ENCODE measurements at places on chromosomes 7 and 10.

DNA sequence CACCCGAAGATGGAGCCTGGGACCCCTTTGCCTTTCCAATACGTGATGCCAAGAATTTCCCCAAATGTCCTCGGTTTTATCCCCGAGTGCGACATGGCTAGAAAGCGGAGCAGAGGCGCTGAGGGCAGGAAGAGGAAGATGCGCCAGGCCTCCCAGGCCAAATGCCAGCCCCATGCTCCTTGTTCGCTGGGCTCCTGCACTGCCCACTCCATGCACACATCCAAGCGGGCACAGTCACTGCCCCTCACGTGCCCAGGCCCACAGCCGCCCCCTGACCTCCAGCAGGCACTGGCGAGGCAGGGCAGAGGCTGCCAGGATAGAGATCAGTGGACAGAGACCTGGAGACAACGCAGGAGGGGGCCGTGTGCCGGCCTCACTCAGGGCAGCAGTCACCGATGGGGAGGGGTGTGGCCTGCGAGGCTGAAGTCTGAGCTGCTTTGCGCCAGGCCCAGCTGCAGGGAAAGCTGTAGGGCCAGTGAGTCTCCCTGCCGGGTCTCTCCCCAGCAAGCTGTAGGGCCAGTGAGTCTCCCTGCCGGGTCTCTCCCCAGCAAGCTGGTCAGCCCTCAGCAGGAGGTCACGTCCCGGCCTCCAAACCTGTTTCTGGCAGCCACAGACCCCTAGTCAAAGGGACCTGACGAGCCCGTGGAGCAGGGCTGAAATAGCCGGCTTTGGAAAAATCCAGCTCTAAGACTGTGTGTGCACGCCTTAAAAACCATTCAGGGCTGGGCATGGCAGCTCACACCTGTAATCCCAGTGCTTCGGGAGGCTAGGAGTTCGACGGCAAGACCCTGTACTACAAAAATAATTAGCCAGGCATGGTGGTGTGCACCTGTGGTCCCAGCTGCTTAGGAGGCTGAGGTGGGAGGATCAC, 100.6 kb upstream of the DIP2C start:
- no peak for DNase-seq

DNA sequence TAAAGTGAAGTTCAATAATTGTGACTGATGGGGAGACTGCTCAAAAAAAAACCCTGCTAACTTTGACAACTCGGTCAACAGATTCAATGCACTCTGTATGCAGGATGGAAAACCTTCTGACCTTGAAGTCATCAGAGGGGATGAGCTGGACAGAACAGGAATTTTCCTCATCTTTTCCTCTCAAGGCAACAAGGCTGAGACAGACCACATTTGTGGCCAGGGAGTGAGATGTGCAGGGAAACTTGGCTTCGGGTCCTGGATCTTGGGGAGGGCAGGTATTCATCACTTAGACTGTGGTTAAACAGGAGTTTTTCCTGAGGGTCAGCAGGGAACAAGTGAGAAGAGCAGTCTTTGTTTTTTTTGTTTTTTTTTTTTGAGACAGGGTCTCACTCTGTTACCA, 100.6 kb downstream of the BAMBI start:
- DNase-seq = no peak

DNA sequence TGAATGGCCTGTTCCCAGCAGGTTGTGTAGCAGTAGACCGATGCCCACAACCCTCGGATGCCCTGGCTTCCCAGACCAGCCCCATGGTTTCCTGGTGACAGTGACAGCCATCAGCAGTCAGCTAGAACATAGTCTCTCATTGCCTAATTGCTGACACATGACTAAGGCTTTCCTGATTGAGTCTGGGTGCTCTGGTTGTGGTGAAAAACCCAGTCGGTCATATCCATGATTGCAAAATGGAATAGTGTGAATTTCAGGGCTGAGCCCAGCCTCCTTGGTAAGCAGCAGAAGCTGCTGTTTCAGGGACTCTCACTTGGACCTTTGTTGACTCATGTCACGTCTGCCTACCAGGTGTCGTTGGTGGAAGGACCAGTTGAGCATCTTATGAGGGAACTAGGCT, 36.6 kb downstream of the POR start:
- no peak for DNase-seq

- DNase-seq = no peak
Measured at GRCh38 chr7:90726623-90727022, 130.5 kb downstream of the CDK14 start.

- no peak for DNase-seq
Measured at GRCh38 chr7:37390114-37390513, 58.5 kb downstream of the ELMO1 start.

Data from esophagus squamous epithelium (tissue), 5 donors.